ENCODE measurements at places on chromosomes 5 and 9.

- DNase-seq, result no peak
These were observed 22.8 kb downstream of the GM2A start for GRCh38 chr5:151275803-151276202.

DNA sequence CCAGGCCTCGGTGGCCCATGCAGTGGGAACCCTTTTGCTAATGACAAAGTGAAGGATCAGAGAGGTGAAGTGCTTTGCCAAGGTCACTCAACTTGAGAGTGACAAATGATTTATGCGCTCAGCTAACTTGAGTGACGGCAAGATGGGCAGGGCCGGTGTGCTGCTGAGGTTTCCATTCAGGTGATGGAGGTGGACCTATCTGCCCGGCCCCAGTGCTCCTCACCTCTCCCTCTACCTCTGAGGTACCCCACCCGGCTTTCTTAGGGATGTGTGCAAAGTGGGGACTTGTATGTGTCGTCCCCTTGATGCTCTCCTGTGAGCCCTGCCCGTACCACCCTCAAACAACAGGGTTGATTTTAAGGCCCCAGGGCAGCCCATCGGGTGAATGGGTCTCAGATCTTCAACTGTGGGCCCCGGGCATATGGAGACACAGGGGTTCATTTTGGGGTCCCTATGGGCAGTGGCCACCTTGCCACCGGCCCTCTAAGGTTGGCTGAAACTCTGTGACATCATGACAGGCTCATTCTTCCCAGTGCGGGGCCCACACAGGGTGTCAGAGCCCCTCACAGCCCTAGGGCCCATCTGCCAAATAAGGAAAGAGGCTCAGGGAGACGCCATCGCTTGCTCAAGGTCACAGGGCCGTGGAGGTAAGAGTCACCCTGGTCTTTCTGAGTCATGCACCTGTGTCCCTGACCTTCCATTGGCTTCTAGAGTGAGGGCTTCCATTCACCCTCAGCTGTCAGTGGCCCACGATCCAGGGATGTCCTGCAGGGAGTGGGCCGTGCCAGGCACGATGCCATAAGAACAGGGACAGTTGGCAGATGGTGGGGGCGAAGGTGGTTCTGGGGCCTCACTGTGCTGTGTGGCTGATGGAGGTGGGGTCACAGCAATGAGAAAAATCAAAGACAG lies 170.6 kb upstream of the MVB12B start:
- DNase-seq, result no peak

DNA sequence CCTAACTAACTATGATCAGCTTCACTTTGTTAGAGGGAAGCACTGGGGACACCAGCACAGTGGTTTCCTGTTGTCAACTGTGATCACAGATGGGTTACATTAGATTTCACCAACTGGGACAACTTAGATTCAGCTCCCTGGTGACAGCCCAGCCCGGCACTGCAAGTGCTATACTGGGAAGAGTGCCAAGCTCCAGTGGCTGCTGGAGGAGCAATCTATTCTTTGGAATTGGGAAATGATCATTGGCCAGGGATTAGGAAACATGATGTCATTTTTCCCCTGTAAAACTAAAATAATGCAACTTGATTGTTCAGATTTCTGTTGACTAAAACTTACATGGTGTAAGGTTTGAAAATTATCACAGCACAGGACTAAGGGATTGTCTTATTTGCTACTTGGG lies 33.2 kb downstream of the PTGR1 start:
- no peak for DNase-seq

- no peak for DNase-seq
These were observed 74.5 kb upstream of the SPINK5 start for GRCh38 chr5:147989239-147989638.

DNA sequence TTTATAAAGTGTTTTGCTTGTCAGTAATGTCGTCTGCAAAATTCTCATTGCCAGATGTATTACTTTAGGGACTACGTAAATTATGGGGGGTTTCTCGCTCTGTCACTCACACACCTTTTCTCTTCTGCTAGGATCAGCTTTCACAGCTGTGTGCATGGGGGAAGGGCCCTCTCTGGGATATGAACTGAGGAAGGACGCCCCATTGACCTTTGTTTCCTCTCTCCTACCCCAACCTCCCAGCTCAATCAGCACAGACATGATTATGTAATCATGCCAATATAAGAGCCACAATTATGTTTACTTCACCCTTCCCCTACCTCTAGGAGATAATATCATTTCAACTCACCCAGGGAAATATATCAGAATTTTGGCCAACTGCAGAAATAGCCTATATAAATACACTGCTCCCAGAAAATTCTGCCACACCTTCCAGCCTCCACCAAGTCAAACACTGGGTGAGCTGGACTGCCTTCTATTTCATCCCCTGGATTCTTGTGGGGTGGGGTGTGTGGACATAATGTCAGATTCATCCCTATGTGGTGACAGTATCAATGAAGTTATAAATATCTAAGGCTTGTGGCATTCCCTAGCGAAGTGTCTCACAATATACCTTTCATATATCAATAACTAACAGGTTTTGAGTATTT lies 12.6 kb upstream of the SEMA5A start:
- no peak for DNase-seq

DNA sequence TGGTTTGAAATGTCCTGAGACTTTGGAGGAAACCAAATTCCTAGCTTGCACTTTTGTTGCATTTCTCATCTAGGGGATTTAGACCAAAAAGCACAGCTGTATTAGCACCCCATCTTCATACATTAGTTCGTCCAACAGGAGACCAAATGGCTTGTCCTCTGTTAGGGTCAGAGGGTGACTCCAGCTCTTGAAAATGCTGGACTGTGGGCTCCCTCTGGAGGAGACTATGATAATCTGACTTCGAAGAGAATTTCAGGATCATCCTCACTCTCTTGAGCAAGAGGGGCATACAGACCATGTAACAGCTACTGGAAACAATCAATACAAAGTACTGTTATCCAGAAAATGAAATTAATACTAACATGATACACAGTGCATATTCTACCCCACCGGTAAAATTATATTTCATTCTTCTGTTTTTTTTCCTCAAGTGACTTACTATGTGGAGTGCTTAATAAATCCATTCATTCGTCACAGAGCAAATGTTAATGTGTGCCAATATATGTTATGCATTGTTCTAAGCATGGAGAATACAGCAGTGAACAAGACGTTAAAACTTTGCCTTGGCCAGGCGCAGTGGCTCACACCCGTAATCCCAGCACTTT lies 63.7 kb upstream of the PPP2CA start:
- peak; percentile 20 for DNase-seq

- DNase-seq, result no peak
These were observed 80.8 kb upstream of the IL12B start for GRCh38 chr5:159411115-159411514.

GRCh38 chr9:98742325-98743280 lies 33.9 kb upstream of the GABBR2 start:
- DNase-seq, result no peak

DNA sequence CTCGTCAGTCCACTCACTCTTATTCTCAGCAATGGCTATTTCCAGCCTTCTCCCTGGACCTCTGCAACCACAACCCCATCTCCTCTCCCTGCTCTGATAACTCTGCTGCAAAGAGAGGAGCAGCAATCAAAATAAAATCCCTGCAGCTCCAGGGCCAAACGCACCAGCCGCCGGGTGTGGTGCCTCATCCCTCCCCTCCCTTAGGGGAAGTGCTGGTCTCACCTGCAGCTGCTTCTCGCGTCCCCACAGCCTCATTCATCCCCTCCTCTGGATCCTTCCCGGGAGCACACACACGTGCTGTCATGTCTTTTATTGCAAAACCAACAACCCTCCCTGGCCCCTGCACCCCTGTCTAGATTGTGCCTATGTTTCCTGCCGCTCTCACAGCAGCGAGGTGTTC lies 77.8 kb downstream of the TENT4A start:
- no peak for DNase-seq

DNA sequence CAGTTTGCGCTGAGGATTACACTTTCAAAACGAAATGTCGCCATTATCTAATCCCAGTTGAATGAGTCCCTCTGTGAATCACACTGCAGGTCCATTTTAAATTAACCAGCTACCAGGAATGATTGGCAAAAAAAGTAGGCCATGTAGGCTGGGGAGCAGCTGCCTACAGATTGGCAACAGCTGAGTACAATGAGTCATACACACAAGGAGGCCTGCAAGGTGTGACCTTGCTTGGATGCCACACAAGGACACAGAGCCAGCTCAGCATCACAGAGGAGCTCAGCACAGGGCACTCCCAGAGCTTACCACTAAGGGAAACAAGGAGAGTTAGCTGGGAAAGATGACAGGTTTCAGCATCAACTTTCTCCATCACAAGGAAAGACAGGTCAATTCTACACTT lies 12.9 kb downstream of the HAVCR1 start:
- peak; percentile 7 for DNase-seq

DNA sequence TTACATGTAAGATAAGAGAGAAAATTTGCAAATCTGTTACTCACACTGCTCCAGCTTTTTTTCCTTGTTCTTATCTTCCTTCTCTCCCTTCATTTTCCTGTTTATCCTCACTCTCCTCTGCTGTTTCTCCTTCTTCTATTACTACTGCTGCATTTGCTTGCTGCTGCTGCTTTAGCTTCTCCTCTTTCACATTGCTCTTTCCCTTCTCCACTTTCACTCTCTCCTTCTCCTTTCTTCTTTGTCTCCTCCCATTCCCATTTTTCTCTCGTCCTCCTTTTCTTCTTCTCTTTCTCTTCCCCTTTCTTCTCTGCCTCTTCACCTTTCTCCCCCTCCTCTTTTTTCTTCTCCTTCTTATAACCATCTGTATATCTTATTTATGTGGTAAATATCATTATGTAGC lies 288.6 kb downstream of the CDH9 start:
- no peak for DNase-seq

DNA sequence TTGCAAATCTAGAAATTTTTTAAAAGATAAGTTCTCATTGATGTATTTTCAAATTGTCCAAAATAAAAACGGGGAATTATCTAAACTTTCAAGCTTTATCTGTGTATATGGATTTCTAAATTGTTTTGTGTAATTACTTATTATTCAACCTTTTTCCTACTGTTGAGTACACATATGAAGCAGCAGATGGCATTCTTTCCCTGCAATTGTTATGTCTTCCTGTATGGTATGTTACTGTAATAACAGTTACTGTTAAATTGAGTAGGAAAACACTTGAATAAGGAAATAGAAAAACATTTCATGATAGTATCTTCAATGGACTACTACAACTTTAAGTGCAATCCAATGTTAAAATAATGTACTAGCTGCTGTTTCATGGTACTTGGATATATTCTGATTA lies 124.8 kb downstream of the RANBP17 start:
- DNase-seq, result no peak

DNA sequence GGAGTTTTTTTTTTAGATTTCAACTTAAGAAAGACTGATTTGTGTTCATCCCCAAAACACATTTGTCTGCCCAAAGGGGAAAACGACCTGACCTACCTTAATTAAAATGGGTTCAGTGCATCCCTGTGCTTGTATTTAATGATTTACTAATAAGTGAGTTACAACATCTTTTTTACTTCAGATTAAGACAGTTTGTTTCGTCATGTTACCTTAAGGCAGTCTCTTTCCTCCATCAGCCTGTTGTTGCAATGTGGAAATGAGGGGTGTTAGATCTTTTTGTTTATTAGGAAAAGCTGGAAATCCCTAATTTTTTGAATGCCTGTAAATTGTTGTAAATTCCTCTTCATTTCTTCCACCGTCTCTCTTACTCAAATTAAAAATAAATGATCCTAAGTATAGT lies 177.5 kb downstream of the GDNF start:
- DNase-seq, result no peak

DNA sequence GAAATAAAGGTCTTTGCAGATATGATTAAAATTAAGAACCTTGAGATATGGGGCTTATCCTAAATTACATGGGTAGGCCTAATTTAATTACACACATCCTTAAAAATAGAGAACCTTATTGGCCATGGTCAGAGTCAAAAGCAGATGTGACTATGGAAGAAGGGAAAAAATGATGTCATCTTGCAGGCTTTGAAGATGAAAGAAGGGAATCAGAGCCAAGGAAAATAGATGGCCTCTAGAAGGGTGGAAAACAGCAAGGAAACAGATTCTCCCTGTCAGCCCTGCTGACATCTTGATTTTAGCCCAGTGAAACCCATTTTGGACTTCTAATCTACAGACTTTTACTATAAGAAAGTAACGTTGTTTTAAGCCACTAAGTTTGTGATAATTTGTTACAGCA lies 37.6 kb upstream of the KCNN2 start:
- DNase-seq, result no peak

DNA sequence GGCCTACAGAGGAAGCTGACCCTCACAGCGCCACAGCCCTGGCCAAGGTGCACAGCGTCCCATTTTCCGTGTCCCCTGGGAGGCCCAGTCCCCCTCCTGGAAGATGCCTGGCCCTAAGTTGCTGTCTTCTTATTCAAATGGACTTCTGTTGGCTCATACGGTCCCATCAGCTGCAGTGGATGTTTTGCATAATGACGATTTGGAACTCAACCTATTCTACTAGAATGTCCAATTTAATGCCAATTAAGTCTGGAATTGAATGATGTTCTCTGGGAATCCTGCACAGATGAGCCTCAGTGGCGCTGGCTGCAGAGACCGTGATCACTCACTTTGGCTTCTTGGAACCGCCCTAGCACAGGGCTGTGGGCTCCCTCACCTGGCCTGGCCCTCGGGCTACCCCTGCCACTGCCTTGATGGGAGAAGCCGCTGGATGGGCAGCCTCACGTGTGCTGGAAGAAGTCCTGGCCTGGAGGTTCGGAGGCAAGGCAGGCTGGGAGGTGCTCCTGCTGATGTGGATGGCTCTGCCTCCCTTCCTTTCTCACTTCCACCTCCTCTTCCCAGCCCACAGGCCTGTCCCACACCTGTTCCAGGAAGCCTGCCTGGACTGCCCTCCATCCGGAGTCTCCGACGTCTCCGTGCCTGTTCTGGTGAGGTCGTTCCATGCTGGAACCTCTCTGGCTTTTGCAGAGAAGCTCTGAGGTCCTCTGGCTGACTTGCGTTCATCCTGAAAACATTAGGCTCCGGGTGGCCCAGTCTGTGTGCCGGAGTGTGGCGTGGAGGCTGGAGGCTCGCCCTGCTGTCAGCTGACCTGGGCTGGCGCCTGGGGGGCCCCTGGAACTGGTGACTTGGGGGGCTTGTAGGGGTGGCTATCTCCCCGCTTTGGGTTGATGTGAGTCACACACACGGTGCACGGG lies 147.1 kb downstream of the RXRA start:
- DNase-seq, result no peak

DNA sequence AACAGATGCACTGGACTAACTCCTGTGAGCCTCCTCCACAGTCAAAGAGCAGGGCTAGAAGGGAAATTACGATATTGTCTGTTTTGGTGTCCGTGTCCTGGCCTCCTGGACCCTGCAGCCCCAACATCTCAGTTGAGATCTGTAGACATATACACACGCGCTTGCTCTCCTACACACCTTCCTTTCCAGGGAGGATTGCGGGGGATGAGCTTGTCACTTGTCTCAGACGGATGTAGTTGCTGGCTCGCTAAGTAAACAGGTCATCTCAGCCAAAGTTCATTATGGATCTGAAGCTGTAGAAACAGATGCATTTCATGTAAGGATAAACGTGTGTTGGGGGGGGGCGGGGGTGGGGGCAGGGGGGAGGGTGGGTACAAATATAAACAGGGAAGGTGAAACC lies 549.3 kb downstream of the CCDC171 start:
- DNase-seq, result no peak
